ENCODE measurements at places on chromosomes 3 and 15.
A peak's percentile ranks its signal among the peaks of the same experiment; 100 is the strongest.

DNA sequence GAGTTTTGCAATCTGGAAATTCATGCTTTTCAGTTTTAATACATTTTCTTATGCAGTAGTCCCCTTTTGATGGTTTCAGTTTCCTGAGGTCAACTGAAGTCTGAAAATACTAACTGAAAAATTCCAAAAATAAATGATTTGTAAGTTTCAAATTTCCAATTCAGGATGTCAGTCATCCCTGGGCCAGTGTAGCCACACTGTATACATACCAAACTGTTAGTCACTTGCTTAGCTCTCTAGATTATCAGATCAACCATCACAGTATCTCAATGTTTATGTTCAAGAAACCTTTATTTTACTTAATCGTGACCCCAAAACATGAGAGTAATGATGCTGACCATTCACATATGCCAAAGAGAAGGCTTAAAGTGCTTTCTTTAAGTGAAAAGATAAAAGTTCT is 715.5 kb downstream of the GBE1 start:
- DNase-seq: no peak

GRCh38 chr3:129556890-129557547 is 14.0 kb downstream of the H1-8 start:
- no peak for DNase-seq

- DNase-seq: no peak
These were observed 149.2 kb downstream of the CNTN4 start for GRCh38 chr3:2247831-2248230.

DNA sequence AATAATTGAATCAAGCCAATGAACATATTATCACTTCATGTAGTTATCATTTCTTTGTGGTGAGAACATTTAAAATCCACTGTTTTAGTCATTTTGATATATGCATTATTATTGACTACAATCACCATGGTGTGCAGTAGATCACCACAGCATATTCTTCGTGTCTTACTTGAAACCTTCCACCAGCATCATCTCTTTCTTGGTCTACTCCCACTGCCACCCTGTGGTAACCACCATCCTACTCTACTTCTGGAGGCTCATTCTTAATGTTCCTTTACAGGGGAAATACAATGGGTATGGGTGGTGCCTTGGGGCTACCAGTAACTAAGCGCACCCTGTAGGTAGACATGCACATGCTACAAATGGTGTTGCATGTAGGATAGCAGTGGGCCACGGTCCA is 25.4 kb downstream of the PXK start:
- DNase-seq: no peak

DNA sequence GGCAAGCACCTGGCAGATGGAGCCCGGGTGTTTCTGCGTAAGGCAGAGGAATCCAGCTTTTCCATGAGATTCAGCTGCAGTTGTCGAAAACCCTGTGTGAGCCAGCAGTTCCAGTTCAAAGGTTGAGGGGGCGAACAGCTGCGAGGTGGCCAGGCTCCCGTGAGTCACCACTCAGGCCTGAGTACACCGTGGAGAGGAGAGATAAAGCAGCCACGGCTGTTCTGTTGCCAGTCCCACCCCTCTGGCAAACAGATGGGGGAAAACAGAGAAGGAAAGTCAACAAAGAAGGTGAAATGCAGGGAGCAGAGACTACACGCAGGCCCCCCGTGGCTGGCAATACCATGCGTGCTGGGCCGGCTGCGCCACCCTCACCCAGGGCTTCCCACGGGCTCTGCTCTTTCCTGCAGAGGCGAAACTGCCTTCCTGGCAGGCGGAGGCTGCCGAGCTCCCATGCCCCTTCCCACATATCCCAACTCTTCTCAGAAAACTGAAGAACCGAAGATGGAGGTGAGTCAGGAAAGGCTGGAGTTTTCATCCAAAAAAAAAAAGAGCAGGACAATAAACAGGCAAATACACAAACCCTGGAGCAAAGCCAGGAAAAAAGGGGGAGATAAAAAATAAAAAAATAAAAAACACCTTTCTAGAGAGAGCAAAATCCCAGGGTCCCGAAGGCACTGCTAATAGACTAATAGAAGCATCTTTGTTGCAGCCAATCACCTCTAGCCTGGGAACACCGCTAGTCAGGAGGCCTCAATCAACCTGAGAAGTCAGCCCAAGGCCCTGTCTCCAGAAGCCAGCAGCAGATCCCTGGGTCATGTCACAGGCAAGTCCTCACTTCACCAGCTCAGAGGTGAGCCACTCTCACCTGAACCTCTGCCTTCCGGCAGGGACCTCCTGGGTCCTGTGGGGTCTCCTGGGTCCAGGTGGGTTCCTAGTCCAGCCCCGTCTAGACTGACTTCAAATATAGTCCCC is 37.7 kb downstream of the FAM174B start:
- DNase-seq: no peak

GRCh38 chr15:56582785-56583184 is 117.8 kb upstream of the MNS1 start:
- no peak for DNase-seq

- peak; percentile 71 for DNase-seq
These were observed 70.0 kb upstream of the CGNL1 start for GRCh38 chr15:57306161-57306943.

DNA sequence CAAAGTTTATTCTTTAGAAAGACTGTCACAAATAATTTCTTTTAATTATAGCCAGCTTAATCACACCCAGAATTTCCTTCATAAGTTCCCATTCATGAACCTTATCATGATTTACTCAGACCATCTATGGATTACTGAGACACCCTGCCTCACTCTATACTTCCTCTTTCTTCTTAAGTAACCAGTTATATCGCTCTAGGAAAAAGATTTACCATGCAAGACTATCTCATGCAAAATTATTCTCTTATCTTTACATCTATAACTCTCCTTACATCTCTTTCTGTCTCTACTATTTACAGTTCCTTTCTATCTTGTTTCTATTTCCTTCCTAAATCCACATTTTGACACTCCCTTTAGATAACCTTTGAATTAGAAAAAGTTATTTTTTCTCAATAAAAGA is 316.8 kb downstream of the POLQ start:
- no peak for DNase-seq

DNA sequence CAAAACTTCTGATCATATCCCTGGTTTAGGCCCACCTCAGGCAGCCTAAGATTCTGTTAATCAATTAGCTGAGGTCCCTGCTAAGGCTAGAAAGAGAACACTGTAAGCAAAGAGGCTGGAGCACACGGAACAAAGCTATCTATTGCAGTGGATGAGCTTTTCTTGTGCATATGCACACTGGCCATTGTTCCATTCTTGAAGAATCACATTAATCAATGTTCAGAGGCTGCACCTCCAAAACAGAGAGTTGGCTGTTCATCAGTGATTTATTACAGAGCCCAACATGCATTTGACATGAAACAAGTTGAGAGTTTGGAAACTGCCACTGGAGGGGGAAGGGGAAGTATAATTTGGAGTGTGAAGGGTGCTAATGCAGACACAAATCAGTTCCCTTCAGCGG is 873.0 kb downstream of the ROBO1 start:
- no peak for DNase-seq

- no peak for DNase-seq
These were observed 93.2 kb downstream of the DGKG start for GRCh38 chr3:186268616-186269448.

DNA sequence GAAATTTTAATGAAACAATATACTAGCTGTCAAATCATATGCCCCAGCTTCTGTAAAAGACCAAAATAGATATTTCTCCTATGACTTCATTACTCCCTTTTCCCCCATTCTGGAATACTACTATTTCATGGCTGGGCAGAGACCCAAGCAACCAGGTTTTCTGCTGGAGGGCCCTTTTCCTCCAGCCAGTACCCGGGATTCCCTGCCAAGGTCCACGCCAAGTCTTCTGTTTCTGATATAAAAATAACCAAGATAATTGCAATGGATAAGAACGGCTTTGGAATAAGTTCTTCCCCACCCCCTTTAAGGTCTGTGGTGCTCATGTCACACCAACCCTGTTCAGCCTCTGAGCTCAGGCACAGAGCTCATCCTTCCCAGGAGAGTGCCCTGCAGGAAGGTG is 17.2 kb upstream of the NMNAT3 start:
- DNase-seq: no peak

DNA sequence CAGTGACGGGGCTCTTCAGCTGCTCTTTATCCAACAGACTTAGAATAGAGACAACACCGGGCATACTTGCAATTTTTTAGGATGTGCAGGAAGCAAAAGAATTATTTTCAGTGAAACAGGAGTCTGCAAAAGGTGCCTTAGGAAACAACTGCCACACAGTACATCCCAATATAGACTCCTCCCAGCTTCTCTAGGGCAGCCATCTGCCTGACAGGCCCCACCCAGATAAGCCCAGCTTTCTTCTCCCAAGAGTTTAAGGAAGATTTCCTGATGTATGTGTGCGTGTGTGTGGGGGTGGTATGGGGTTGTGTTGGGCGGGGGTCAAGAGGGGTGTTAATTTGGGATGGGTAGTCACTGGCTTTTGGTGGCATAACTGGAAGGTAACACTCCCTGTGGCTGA is 21.5 kb downstream of the MAP2K1 start:
- no peak for DNase-seq

- DNase-seq: no peak
These were observed 408 bp upstream of the ARPP21 start for GRCh38 chr3:35638980-35639253.

DNA sequence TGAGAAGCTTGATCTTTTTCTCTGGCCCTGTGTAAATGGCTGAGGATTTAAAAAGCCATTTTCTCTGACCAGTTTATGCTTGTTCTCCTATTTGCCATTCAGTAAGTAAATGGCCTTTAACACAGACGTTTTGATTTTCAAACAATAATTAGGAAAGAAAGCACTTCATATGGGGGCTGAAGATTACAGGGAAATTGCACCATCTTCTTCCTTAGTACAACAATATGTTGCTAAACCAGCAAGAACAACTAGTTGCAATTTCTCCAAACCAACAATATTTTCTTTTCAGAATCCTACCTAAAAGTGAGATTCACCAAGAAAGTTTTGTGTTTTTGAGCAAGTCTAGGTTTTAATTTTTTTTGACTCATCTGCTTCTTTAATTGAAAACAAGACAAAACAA is 80.5 kb upstream of the CCNL1 start:
- no peak for DNase-seq

- no peak for DNase-seq
These were observed 187.7 kb upstream of the CMC1 start for GRCh38 chr3:28053759-28054158.

DNA sequence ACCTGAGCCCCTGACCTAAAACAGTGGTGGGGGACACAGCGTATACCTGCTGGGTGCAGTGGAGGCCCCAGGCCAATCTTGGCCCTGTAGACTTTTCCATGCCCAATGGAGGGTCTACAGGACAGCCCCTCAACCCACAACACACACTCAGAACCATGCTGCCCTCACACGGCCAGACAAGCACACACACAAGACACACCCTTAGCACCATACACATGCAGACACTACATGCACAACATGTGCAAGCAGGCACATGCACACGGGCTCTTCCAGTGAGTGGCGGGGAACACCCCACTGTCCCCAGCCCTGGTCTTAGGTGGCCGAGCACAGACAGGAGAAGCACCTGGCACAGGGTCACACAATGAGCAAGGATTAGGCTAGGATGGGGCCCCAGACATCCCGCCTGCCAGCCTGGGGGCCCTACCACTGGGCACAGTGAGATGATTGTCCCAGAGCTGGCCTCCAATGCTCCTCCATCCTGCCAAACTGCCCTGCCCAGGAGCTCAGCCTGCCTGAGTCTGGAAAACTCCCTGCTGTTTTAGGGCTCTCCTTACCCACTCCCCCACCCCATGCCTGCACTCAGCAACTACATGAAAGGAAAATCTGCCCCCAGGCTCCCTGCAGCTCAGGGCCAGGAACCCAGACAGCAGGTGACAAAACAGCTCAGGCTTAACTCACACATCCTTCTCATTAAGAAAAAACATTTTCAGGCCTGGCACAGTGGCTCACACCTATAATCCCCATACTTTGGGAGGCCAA is 15.8 kb downstream of the IQSEC1 start:
- no peak for DNase-seq

DNA sequence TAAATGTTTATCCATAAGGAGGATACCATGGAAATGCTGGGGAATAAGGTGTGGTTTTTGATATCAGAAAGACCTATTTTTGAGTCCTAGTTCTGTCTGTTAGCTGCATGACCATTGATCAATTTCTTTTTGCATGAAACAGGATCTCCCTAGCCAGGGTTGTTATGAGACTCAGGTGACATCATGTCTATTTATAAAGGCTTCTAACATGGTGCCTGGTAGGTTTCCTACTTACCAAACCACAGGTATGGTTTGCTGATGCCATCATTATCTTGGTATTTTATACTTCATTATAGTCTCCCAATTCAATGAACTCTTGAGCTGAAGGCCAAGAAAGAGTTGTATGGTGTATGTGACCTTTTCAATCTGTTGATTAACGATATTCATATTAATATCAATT is 144.0 kb downstream of the CLSTN2 start:
- no peak for DNase-seq

GRCh38 chr3:9224490-9224889 is 25.0 kb downstream of the SRGAP3 start:
- no peak for DNase-seq

DNA sequence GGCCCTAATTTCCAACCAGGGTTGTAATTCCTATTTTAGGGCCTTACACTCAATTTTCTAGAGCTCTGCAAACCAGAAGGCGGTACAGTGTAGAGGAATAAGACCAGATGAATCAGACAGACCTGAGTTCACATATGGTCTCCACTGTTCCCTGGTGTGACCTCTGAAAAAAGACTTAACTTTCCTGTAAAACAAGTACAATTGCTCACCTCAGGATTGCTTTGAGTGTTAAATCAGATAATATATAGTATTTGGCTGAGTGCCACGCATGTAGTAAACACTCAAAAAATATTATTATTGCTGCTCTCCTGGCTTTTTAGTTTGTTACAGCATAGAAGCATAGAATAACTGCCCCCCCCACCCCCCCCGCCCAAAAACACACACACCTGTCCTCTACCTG is 51.0 kb upstream of the STT3B start:
- no peak for DNase-seq

Measured in activated T-helper 1 cell treated with anti-CD3 and anti-CD28 coated beads, Interleukin-2, amount 50 U/mL, for 16 hours (primary cell).